ENCODE measurements at places on chromosomes 1 and 21.
A peak's percentile ranks its signal among the peaks of the same experiment; 100 is the strongest.

GRCh38 chr1:89635825-89636815, 3.2 kb downstream of the LRRC8C start:
- no peak for DNase-seq

GRCh38 chr1:226073184-226073950, 10.9 kb downstream of the H3-3A start:
- DNase-seq, result no peak

GRCh38 chr1:157894613-157895165, 53.1 kb upstream of the CD5L start:
- no peak for DNase-seq

DNA sequence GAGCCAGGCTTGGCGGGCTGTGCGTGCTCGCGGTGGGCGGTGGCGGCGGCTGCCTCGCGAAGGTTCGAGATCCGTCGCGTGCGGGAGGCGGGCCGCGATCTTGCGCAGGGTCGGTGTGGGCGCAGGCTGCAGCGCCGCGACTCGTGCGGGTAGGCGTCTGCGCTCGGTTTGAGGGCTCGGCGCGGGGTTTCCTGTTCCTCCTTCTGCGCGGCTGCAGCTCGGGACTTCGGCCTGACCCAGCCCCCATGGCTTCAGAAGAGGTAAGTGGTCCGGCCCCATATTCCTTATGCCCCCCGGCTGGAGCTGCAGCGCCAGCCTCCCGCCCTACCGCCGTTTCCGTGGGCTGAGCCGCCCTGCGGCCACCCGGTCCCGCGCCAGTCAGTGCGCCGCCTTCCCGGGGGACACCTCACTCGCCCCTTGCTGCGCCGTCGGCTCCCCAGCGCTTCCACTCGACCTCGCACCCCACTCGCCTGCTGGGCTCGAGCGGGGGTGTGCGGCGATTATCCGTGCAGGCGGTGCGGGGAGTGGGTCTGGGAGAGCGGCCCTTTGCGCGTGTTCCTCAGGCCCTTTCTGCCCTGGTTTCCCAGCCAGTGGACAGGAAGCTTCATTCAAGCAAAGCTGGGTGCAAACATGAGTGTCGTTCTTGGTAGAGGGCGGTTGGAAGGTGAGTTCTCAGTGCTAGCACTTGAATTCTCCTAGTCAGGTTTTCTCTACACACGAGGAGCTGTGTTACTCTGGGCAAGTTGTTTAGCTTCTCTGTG, at the start of gene CACYBP:
Gene CACYBP (plus strand): TSS at position 12 of the 761 bp plus-strand sequence. CDS start 234 bp downstream, at position 246.
- DNase-seq, result no peak

DNA sequence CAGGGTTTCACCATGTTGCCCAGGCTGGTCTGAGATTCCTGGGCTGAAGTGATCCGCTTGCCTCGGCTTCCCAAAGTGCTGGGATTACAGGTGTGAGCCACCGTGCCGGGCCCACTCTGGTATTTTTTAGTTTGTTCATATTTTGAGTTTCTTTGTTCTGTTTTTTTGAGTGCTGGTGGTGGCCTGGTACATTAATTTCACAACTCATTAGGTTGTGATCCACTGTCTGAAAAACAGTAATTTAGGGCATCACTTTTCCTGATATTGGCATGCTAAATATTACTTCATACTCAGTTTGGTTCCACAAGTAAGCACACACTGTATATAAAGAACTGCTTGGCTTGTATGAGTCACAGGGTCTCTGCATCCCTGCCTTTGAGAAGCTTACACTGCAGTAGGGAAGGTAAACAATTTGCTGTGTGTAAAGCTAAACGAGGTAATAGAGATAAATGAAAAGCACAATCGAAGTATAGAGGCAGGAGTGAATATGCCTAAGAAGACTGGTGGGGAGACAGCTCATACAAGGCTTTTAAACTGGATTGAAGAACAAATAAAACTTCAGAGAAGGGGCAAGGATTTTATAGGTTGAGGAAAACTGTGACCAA, 7.7 kb downstream of the SNX27 start:
- DNase-seq, result no peak

DNA sequence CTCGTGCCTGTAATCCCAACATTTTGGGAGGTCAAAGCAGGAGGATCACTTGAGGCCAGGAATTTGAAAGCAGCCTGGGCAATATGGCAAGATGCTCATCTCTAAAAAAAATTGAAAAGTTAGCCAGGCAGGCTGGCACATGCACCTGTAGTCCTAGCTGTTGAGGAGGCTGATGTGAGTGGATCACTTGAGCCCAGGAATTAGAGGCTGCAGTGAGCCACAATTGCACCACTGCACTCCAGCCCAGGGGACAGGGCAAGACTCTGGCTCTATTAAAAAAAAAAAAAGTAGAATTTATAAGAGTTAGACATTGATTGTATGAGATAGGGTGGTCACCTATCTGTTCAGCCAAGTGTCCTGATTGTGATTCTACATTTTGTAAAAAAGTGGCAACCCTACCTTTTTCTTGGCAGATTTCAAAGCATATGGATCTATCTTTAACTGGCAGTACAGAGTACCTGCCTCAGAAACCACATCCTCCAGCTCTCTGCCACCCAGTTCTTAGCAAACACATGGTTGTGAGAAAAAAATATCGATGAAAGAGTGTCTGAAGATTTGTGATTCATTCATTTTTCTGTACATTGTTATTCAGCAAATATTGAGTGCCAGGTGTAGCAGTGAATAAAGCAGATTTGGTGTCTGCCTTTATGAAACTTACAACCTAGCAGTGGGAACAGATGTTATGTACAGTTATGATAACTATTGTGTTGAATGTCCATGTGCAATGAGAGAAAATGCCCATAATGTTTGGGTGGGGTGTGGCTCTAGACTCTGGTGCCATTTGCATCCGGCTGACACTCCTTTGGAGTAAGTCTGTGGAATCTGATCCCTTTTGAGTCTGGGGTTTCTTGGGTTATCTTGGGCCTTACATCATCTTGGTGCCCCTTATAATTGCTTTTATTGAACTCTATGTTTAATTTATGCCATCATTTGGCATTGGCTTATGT, 82.5 kb downstream of the ST3GAL3 start:
- DNase-seq, result no peak

DNA sequence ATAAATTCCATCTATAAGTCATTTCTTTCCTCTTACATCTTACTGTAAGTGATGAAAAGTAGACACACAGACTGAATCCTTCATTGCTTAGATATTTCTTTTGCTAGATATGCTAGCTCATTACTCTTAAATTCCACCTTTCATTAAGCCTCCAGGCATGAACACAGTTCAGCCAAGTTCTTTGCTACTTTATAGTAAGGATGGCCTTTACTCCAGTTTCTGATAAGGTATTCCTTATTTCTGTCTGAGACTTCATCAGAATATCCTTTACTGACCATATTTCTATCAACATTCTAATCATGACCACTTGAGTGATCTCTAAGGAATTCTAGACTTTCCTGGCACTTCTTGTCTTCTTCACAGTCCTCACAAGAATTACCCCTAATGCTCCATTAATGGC, 191.7 kb upstream of the KCTD3 start:
- no peak for DNase-seq

DNA sequence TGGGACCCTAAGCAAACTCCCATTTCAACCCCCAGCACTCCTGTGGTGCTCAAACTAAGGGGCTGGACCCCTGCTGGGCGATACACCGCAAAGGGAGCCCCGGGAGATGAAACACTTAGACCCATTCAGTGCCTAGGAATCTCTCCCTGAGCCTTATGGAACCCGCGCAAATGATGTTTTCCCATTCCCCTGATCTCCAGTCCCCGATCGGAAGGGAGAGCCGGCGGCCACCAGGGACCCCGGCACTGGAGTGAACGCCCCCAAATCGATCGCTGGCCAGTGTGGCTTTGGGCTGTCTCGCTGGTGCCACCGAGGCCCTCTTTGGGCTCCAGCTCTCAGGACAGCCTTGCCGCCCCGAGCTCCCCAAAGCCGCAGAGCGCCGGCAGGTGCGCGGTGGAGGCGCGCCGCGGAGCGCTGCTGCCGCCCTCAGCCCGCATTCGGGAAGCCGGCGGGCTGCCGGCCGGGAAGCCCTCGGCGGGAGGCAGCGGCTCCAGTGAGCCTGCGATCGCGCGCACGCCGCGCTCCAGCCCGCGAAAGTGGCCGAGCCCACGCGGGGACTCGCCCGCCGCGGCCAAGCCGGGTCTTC, 1.1 kb downstream of the PLXNA2 start:
- DNase-seq, result peak; percentile 7

GRCh38 chr1:86155807-86156565, 586 bp downstream of the COL24A1 start:
- no peak for DNase-seq

- no peak for DNase-seq
Observed at GRCh38 chr21:45460011-45460565, 55.1 kb downstream of the COL18A1 start.

DNA sequence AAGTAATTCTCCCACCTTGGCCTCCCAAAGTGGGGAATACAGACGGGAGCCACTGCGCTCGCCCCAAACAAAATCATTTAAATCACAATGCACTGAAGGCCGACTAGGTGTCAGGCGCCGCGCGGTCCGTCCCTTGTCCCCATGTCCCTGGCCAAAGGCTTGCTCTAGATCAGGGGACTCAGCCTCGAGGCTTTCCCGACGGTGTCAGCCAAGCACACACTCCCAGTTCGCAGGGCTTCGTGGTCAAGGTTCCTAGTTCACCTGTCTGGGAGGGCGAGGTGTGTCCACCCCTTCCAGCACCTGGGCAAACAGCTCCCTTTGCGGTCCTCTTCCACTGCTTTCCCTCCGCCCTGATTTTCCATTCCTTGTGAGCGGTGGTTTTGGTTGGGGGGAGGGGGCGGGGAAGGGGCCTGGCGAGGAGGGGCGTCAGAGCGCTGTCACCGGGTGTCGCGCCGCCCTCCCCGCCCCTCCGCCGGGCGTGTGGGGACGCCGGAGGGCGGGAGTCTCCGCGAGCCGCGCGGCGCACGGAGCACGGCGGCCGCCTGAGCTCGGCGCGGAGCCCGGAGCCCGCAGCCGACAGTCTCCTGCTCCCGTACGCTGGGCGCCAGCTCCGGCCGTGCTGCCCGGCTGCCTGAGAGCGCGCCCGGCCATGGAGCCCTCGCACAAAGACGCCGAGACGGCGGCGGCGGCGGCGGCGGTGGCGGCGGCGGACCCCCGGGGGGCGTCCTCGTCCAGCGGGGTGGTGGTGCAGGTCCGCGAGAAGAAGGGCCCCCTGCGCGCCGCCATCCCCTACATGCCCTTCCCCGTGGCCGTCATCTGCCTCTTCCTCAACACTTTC, at the start of gene STUM:
Gene STUM (plus strand): TSS at position 509 of the 838 bp plus-strand sequence. CDS start 141 bp downstream, at position 650.
- DNase-seq, result peak; percentile 1

DNA sequence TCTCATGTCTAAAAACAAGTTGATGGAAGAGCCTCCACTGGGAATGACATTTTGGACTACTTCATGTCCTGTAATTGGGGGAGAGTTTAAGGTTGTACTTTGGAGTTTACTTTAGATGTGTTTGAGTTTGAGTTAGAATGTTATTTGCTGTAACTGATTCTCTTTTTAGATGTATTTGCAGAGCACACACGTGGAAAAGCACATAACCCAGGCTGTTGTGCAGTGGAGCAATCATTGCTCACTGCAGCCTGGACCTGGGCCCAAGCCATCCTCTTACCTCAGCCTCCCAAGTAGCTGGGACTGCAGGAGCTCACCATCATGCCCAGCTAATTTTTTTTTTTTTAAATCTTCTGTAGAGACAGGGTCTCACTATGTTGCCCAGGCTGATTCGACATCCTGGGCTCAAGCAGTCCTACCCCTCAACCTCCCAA, 36.7 kb upstream of the SH3D21 start:
- no peak for DNase-seq

DNA sequence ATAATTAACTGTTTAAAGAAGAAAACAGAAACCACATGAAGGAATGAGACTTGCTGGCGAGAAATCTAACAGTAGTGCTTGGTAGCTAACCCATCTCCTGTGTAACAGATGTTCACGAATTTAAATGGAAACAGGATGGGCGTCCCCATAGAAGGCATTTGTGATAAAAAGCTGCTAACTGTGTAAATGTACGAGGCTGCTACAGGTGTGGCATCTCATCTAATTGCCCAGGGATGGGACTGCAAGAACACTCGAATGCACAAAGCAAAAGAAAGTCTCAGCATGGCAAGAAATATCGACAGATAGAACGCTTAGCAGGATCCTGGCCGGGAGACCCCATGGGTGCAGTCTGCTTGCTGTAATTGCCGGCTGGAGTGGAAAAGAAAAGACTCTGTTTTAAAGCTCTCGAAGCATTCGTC, 112.7 kb downstream of the RUNX1 start:
- DNase-seq, result no peak

GRCh38 chr21:44738621-44739020, 27.2 kb upstream of the TSPEAR start:
- no peak for DNase-seq

- no peak for DNase-seq
Observed at GRCh38 chr1:56375326-56375804, 204.0 kb downstream of the PLPP3 start.

DNA sequence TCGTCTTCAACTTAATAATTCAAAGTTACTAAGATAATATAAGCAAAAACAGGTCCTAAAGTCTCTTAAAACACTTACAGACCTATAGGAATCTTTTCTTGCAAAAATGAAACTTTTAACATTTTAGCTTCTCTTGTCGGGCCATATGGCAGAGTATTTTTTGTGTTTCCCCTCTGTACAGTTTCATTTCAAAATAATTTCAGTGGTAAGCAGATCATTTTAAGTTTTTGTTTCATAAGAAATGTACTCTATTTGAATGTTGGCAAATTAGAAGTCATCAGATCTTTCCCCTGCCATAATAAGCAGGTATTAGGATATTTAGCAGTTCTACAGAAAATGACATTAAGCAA, 37.9 kb downstream of the RGL1 start:
- no peak for DNase-seq

DNA sequence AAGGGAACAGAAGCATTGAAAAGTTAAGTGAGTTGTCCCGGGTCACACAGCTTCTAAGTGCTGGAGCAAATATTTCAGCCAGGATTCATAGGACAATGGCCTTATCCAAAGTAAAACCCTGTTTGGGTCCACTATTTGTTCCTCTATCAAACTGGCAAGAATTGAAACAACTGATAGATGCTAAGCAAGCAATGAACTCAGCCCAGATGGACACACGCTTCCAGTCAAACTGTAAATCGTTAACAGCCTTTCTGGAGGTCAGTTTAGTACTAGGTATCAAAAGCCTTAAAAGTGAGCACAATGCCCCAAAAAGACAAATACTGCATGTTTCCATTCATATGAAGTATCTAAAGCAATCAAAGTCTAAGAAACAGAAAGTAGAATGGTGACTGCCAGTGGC, 779 bp upstream of the SVBP start:
- DNase-seq, result no peak

All from stimulated activated CD4-positive, alpha-beta T cell treated with anti-CD3 and anti-CD28 coated beads, TNF-alpha, amount 100 ng/mL, for 4 hours (primary cell).